GF-D8 (cell line): ENCODE measurements at places on chromosomes 3 and 15.
A peak's percentile ranks its signal among the peaks of the same experiment; 100 is the strongest.

DNA sequence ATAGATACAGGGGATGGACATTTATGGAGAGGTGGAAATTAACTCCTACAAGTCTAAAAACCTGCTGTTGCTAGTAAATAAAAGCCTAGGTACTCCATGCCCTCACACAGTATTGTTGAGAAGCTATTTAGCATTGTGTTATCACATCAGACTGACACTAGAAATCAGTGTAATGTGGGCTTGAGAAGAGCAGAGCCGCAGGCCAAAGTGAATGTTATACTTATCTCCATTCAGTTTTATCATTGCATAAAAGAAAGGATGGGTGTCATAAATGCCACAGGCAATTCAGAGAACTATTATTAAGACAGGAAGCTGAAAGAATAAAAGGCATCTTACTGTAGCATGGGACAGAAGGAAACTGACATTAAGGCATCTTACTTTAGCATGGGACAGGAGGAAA is 13.7 kb upstream of the ISLR start:
- no peak for DNase-seq

DNA sequence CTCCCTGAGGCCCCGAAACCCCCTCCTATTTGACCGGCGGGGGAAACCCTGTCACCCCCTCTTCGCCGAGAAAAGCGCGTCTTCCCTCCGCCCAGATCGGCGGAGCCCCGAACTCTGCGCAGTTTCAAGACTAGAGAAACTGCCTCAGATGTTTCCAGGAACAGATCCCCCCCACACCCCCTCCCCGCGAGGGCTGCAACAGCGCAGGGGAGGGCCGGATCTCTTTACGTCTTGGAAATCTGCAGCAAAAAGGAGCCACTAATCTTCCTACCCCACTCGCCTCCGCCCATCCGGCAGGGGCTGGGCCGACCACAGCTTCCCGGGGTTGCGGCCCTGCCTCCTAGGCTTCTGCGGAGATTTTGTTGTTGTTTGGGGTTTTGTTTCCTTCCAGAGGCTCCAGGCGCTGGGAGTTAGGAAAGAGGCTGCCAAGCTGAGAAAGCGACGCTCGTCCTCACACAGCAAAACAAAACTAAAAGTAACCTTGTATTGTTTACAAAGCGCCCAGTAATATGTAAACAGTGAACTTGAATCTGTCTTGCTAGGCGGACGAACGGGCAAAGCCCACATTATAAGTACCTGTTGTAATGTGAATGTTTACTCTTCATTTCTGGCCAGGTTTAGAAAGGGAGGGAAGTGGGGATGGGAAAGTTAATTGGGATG is 2.2 kb downstream of the FOXB1 start:
- DNase-seq: no peak

DNA sequence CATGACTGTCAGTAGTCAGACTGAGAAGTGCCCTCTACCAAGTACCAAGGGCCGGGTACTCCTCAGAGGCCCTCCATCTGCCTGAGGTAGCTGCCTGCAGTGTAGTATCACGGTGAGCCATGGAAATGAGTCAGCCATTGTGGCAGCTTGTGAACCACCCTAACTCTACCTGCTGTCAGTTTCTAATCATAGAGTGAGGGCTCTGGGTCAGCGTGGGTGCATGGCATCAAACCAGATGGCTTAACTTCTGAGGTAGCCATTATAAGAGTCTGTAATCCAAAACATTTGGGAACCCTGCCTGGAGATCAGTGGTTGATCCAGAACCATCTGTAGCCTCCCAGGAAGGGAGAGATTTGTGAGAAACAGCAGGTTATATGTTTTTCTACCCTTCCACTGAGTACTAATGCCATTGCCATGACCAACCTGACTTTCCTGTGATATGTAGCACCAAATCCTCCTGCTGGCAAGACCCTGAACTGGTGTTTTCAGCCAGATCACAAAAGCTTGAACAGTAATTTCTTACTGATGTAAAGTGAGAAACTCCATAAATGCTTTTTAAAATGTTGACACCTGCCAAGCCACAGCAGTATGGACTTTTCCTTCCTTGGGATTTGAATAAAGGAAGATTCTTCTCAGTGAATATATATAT is 38.9 kb downstream of the ABHD2 start:
- DNase-seq: no peak

GRCh38 chr15:59053482-59053881 is 51.5 kb upstream of the CCNB2 start:
- DNase-seq: no peak

DNA sequence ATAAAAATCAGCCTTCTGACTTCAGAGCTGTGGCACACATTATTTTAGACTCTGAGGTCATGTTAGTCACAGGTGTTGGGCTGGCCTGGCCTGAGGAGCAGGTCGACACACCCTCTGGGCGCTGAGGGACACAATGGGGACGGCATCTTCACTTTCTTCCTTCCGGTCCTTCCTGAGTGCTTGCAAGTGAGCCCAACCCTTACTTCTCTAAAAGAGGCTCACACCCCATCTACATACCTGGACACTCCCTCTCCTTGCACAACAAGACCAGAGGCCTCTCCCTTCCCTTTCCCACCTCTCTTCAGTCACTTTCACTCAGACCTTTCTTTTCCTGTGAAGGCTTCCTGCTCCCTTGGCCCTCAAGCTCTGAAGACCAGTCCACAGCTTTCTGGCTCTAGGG is 85.4 kb downstream of the XXYLT1 start:
- peak; percentile 12 for DNase-seq

DNA sequence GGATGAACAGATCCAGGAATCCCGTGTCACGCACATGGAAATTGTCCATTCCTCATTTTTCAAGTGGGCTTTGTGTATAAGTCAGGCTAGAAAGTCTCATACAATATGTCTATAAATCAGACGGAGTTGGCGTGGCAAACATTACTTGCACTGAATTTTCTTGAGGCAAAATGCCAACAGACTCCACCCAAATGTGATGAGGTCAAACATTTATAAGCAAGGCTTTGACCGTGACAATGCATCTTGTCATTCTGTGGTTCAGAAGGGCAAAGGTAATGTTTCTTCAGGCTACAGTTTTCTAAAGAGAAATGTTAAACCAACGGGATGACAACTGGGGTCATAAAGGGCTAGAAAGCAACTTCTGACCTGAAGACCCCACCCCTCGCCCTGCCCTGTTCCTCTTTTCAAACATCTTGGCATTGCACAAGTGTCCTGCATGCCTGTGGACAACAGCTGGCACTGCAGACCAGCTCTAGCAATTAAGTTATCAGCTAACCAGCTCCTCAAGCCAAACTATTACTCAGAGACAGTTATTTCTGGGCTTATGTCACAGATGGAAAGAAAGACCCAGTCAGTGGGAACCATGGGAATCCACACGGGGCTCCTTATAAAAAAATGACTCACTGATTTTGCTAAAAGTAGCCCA is 36.5 kb upstream of the SPTBN5 start:
- DNase-seq: no peak

DNA sequence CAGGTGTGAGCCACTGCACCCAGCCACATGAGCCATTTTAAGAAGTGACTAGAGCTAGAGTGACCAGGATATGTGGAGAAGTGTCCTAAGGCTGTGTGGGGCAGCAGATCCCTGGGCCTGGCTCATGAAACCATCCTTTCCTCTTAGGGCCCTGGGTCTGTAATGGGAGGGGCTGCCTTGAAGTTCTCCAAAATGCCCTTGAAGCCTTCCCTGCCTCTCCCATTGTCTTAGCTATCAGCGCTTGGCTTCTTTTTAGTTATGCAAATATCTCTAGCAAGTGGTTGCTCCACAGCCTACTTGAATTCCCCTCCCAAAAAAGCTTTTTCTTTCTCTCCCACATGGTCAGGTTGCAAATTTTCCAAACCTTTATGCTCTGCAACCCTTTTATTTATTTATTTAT is 112.4 kb upstream of the SPATA16 start:
- no peak for DNase-seq

DNA sequence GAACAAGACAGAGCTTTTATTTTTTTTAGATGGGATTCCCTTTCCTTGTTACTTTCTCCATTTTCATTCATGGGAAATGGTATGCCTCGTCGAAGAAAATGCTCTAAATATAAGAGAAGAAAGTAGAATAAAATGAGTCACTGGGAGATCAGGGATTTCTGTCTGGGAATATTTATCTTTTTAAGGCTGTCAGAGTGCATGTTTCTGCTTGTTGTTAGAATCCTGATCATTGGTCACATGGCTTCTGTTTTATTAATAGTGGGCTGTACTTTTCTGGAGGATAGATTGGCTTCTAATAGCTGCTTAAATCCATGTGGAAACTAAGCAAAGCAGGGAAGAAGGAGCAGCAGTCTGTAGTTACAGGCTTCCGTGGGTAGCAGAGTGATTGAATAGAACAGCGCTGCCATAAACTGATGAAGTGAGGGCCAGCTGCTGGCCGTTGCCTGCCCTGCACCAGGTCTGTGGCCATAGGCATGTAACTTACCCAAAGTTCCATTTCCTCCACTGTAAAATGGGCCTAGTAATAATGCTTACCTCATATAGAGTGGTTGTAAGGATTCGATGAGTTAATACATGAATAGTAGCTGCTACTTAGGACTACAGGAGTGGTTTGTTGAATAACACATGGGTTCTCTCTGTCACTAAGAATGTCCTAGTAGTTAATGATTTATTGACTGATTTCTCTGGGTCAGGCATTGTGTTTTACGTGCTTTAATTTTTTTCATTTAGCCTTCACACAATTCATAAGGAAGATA is 289.9 kb downstream of the SATB1 start:
- DNase-seq: no peak

GRCh38 chr15:99507504-99508310 is 58.1 kb upstream of the MEF2A start:
- no peak for DNase-seq

DNA sequence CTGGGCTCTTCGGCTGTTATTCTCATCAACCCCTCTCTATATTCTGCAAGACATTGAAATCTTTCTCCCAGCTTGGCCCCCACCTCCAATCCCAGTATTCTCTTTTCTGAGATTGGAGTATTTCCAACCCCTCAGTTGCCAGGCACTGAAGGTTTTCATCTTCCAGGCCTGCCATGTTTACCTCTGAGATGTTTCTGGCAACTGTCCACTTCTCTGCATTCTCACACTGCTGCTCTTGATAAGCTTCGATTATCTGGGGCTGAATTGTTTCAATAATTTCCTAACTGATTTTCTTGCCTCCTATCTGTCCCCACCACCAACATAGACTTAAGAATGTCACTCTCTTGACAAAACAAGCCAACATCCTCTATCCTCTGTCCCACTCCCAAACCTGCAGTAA is 1.4 kb upstream of the GPR156 start:
- no peak for DNase-seq

DNA sequence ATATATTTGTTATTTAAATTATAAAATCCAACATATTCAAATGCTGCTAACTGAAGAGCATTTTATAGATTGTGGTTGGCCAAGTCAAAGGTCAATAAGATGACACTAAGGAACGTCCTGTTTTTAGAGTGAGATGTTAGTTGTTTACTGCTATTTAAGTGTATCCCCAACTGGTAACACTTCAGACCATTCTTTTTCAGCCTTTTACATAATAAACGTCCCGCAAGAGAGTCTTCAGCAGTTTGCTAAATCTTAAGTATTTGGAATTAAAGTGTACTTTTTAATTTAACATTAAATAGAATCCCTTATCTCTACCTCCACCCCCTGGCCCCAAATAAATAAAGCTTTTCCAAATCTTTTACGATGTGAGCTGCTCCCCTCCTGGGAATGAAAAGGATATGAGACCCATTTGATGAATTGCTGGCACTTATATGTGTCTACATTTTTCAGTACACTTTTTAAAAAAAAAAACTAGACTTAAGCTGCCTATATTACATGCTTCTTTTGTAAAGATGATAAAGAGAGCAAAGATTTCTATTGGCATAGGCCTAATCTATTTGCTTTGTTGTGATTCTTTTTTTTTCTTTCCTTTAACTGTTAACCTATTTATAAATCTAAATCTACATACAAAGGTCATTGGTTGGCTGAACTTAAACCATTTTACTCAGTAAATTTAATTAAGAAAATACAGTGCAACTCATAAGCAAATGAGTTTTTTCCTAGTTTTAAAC is 101.8 kb upstream of the SKOR1 start:
- DNase-seq: no peak

DNA sequence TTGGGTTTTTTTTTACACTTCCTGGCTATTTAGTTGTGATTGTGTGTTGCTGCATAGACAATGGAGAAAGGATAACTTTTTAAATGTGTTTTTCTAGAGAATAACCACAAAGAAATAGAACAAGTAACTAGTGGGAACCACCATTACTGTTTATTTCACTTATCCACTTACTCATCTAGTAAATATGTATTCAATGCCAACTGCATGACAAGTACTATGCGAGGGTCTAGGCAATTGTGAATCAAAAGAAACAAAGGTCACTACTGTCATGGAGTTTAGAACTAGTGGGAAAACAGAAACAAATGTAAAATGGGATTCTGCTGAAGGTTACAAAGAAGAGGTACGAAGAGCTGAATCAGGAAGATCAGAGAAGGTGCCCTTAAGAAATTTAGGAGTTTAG is 600.9 kb upstream of the ROBO2 start:
- DNase-seq: no peak

GRCh38 chr3:192514081-192514753 is 213.1 kb downstream of the FGF12 start:
- DNase-seq: no peak

DNA sequence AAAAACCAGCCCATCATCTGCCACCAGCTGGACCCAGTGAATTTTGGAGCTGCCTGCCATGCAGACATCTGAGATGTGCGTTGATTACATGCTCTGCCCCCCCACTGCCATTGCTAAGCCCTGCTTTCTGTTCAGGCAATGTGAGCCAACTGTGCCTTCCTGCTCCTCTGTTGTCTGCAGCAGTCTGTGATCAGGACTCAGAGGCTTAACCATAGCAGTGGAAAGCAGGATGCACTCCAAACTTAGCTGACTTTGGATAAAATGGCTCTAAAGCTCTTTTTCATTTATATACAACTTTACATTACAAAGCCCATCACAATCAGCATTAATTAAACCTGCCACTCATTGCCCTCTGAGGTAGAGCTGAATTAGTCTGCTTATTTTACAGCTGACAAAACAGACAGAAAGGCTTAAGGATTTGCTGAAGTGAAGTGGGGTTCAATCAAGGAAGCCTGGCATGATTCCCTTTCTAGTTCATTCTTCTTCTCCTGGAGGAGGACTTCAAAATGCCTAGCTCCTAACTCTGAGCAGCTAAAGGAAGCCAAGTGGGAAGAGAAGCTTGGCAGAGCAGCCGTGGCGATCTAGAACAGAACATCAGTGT is 15.7 kb upstream of the RPS27L start:
- no peak for DNase-seq

- no peak for DNase-seq
These were observed 29.1 kb downstream of the GRM2 start for GRCh38 chr3:51735950-51736349.

DNA sequence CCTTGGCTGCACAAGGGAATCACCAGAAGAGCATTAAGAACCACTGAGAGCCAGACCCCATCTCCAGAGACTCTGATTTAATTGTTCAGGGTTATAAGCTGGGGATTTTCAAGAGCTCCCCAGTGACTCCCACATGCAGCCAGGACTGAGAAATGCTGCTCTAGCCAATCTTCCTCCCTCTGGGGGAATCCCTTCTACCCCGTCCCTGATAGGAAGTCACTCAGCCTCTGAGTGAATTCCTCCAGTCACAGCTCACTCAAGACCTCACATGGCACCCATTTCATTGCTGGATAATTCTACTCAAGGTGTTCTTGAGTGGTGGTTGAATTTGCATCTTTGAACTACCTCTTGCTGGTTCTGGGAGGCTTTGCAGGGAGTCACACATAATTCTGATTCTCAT is 10.7 kb downstream of the CCR3 start:
- DNase-seq: no peak
